ENCODE measurements at places on chromosomes 2 and 18.

DNA sequence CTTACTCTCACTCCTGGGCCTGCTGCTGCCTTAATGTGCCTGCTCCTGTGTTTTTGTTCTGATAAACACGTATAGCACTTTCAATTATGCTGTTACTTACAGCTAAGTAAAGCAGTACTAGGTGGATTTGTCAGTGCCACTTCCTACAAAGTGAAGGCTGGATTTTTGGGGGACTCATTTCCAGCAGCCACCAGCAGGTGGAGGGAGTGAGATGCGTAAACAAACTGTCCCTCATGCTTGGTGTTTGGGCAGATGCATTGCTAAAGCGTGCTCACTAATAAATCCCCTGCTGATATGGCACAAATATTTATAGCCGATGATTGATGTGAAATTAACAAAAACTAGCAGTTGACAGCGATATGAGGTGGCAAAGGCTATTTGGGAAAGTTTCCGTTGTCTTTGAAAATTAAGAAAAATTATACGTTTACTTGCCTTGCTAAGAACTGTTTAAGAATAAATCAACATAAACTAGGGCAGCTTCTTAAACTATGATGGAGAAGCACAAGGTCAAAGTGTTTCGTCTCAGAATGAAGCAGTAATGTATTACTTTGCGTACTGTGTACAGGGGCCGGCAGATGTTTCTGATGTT lies 101.7 kb downstream of the AGAP1 start:
- peak; percentile 29 for DNase-seq

DNA sequence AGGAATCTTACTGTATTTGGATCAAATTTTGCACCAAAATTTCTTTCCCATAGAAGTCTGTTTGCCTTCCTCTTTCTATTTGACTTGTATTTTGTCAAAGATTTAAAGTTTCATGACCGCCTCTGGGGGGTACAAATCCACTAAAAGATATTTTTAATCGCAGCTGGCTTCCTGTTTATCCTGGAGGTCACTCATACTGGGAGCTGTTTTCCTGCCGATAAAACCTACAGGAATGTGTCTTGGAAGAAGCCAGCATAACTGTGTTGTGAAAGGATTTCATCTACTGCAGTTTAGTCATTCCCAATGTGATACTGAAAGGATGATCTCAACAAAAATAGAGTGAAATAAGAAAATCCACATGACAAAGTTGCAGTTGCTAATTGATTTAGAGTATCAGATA lies 184.0 kb downstream of the RIT2 start:
- no peak for DNase-seq

GRCh38 chr2:140873915-140874531 lies 1256.8 kb downstream of the LRP1B start:
- DNase-seq = no peak

- DNase-seq = no peak
Measured at GRCh38 chr2:145764631-145765030, 1244.7 kb upstream of the ZEB2 start.

- no peak for DNase-seq
Measured at GRCh38 chr2:168884975-168885374, 5.3 kb downstream of the SPC25 start.

DNA sequence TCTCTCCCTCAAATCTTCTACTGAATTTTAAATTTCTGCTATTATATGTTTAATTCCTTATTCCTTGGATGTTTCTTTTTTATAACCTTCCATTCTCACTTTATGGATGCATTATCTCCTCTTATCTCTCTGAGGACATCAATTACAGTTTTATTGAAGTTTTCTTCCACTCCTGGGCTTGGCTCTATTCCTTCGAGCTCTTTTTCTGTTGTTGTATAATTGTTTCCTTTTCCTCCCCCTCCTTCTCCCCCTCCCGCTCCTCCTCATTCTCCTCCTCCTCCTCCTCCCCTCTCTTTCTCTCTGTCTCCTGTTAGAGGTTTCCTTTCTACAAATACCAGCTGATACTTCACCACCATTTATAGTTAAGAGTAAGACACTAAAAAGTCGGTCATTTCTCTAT lies 209.8 kb downstream of the ZBTB7C start:
- no peak for DNase-seq

DNA sequence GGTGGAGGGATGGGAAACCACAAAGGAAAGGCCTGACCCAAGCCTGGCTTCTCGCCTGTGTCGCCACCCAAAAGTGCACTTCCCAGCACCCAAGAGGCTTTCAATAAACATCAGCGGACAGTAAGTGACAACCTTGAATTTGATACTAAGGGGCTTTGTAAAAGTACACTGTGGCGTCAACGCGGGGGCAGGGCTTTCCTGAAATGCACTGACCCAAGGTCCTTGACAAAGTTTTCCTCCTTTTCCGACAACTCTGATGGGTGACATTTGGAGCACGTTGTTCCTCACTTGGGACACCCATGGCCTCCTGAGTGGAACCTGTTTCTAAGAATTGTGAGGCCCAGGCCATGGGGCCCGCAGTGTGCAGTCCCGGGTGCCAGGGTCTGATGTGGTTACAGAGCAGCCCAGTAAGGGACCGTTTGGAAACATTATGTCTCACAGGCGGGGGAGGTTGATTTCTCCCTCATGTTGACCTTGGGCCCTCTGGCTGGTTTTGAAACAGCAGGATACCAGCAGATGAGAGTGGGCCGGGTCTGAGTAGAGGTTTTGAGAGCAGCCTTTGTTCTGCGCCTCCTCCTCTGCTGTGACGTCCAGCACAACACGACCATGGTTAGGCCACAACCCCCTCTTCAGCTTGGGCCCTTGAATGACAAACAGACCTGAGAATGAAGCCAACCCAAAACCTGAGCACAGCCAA lies 2.8 kb upstream of the ZBTB14 start:
- no peak for DNase-seq

GRCh38 chr18:39190508-39190907 lies 1624.9 kb upstream of the CELF4 start:
- DNase-seq = no peak

DNA sequence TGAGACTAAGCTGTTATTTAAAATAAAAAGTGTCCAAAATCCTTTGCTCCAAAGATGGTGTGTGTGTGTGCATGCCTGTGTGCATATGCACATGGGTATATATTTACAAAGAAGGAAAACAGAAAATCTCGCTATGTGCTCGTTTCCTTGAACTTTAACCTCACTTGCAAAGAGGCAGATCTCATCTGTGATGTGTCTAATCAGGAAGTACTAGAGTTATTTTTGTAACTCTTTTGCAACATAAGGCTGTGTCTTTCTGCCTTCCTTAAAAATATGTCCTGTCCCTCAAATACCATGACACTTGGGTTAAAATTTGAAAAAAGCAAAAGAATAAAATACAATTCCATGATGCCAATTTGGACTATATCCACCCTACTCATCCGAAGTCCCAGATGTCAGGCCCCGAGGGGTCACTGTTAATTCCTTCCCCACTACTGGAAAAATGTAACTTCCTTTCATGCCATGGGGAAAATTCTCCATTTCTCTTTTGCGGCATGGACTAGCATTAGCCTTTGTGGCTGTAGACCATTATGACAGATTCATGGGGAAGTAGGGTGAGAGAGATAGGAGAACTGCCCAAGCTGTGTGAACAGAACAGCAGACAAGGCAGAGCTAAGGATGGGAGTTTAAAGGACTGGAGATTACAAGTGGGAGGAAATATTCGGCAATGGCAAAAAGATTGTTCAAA lies 191.3 kb downstream of the MYO1B start:
- DNase-seq = no peak

GRCh38 chr2:113755035-113755834 lies 1.2 kb downstream of the SLC35F5 start:
- DNase-seq = no peak

DNA sequence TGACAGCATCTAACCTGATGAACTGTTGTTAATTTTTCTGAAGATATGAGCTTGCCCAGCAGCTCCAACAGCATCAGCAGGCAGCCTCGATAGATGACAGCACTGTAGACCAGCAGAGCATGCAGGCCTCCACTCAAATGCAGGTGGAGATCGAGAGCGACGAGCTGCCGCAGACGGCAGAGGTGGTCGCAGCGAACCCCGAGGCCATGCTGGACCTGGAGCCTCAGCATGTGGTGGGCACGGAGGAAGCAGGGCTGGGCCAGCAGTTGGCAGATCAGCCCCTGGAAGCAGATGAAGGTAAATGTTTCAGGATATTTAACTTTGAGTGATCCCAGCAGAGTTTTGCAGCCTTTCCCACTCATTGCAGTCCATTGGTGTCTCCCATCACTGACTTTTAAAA lies 85.9 kb downstream of the ZNF236 start:
- no peak for DNase-seq

- DNase-seq = no peak
Measured at GRCh38 chr18:13120983-13121441, 97.5 kb upstream of the LDLRAD4 start.

DNA sequence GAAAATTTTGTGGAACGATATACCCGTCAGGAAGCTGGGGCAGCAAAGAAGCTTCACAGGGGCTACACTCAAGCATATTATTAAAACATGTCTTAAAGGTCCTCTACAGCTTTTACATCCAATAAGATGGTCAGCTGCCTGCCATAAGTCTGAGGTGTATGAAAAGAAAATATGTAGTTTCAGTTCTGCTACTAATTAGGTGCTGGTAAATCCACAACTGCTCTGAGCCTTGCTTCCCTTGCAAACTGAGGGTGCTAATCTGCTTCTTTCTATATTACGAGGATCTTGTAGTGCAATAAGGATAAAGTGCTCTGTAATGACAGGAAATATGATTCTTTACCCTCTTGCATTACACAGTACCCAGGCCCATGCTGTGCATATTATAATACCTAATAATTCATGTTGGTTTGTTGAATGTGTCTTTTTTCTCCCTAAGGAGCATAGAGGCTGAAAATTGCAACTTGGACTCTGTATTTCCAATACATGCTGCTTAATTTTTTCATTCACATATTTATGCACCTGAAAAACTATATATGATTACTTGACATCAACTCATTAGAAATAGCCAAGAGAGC lies 14.5 kb upstream of the SLC8A1 start:
- no peak for DNase-seq

DNA sequence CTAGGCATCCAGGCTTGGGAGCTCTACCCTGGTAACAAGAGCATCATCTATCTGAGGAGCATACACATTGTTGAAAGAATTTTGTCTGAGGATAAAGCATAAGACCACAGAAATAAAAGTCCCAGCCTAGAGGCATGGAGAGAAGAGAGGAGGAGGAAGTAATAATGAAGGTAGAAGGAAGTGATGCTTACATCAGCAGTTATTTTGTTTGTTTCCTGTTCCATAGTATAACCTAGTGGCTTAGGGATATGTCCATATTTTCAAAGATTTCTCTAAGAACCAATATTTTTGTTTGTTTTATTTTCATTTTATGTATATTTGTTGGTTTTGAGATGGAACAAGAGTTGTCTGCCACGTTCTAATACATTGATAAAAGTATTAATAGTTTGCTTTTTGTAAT lies 407.4 kb upstream of the SETBP1 start:
- no peak for DNase-seq

DNA sequence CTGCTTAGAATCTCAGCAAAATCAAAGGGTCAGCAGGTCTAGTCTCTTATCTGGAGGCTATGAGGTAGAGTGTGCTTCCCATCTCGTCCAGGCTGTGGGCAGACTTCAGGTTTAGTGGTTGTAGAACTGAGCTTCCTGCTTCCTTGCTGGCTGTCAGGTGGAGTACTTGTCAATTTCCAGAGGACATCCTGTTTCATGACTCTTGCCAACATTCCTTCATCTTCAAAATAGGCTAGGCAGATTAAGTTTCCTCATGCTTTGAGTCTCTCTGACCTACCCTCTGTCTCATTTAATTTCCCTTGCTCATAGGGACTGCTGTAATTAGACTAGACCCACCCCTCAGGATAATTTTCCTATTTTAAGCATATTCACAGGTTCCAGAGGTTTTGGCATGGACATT lies 562.6 kb downstream of the SPAG16 start:
- no peak for DNase-seq

DNA sequence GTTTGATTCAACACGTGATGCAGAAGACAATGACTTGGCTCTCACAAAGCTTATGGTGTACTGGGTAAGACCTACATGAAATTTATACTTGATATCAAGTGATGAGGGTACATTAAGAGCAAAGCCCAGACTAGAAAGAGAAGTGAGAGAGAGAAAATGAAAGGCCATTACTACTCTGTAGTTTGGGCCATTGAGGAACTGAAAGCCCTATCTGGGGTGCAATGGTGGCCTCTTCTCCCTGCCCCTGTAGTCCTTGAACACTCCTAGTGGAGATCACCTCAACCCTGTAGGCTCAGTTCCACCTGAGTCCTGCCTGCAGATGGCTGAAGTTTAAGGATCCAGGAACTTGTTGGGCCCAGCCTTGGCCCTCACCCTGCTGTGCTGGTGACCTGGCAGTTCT lies 569.8 kb upstream of the MEX3C start:
- no peak for DNase-seq

- DNase-seq = no peak
Measured at GRCh38 chr2:37894601-37895000, 30.5 kb upstream of the RMDN2 start.

GRCh38 chr2:53075760-53076159 lies 691.8 kb upstream of the CHAC2 start:
- no peak for DNase-seq

DNA sequence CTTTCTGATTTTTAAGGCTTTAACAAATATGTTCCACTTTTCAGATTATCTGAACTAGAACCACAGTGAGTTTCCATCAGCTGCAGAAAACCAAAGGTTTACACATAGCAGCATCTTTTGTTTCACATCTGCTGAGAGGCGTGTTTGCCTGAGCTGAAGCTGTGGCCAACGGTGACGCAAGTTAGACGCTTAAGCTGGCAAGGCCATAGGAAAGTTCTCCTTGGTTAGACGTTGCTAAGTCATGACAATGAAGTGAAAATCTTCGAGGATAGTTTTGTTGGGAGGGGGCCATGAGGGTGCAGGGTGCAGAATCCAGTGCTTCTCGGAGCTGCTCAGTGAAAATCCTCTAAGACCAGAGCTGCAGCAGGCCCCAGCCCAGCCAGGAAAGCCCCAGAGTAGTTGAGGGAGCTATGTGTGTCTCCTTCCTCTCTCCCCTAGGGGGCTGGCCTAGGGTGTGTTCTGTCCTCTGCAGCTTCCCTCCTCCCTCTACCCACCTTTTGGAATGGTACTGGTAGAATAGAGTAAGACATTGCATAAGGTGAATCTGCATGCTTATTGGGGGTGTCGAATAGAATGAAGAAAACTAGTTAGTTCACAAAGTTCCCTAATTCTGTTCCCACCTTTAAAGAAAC lies 105.4 kb downstream of the FHOD3 start:
- no peak for DNase-seq

DNA sequence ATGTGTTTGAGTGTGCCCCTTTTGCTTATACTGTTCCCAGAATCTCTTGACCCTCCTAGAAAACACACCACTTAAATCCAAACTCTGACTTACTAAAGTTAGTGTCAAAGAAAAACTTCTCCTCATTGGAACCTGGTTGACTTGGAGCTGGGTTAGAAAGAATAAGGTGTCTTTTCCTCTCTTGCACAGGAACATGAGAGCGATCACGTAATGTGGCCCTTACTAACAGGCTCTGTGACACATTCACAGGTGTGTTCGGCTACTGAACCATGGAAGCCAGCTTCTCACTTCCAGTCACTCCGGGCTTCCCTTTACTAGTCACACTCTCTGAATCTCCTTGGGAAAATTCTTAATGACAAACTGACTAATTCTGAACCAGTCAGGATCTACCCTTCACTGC lies 5.4 kb upstream of the POU3F3 start:
- no peak for DNase-seq

- DNase-seq = no peak
Measured at GRCh38 chr2:231359441-231359840, 36.1 kb upstream of the B3GNT7 start.

GRCh38 chr2:85949280-85949679 lies 60.5 kb upstream of the ST3GAL5 start:
- no peak for DNase-seq

- no peak for DNase-seq
Measured at GRCh38 chr2:143928613-143929012, 591.3 kb downstream of the ZEB2 start.
